ENCODE measurements at places on chromosomes 3 and 15.

DNA sequence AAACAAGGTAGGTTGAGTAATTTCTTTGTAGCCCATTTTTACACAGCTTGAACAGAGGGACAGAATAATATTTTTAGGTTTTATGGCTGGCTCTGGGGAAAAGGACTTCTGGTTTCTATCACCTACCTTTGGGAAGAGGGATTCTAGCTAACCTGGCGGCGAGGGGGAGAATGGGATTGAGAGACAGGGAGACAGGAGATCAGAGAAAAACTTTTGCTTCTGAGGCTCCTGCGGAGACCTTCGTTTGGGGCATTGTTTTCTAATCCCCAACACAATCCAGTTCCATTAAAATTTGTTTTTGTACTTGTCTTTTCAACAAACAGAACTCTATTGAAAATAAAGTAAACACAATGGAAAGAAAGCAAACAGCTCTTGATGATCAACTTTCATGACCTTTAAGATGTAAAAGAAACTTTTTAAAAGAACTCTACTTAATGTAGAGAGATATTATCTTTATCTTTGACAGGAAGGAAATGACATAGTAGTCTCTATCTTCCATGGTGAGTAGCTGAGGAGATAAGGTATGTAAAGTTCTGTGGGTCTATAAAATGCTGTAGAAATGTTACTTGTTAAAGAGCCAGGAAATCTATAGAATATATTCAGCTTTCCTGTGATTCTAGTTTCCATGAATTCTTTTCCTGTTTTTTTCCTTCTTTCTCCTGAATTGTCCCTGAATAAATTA lies 37.0 kb upstream of the P2RY1 start:
- DNase-seq, result no peak

GRCh38 chr3:46705751-46706552 lies 4.8 kb downstream of the TMIE start:
- DNase-seq, result peak; percentile 40

DNA sequence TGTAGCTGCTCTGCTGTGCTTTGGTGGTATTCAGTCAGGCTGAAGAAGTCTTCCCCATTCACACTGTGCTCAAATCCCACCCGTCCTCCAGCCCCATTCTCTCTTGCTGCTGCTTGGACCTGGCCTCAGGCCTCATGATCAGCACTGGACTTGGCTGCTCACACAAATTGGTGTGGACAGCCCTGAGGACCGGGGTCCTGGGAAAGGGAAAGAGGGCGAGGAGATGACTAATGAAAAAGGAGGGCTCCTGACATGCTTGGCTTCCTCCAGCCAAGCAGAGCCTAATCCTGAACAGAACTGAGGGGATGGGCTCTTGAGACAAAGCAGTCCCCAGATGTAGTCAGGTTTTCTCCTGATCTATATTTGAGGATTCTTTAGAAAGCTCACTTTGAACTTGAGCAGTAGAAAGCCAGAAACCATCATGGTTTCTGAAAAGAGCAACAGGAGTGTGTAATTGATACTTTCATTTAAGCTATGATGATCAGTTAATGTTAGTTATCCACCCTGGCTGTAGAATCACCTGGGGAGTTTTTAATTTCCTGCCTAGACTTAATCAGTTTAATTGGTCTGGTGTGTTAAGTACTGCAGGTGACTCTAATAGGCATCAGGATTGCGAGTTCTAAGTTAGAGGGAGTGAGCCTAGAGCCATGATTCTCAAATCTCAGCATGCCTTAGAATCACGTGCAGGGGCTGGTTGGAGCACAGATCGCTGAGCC lies 79.4 kb upstream of the THBS1 start:
- peak; percentile 35 for DNase-seq

- DNase-seq, result no peak
These were observed 210.6 kb downstream of the ARPP21 start for GRCh38 chr3:35849963-35850362.

DNA sequence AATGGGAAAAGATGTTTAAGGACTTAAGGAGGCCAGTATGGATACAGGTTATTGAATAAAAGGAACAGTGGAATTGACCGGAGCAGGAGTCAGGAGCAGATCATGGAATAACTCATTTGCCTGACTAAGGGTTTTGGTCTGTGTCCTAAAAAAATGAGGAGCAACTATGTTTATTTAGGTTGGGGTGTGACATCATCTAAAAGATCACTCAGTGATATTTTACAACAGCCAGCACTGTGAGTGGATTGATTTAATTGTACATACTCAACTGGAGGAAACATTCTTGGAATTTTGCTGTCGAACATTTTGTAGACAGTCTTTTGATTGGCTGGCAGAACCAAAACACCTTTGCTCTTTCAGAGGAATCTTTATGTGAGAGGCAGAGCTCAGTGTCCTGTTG lies 348.6 kb upstream of the CDIN1 start:
- DNase-seq, result peak; percentile 20

- DNase-seq, result peak; percentile 100
These were observed 223.4 kb upstream of the IL12A start for GRCh38 chr3:159765030-159765859.

GRCh38 chr3:178546079-178546478 lies 9.8 kb downstream of the KCNMB2 start:
- no peak for DNase-seq

GRCh38 chr3:73228437-73228836 lies 167.0 kb downstream of the EBLN2 start:
- no peak for DNase-seq

DNA sequence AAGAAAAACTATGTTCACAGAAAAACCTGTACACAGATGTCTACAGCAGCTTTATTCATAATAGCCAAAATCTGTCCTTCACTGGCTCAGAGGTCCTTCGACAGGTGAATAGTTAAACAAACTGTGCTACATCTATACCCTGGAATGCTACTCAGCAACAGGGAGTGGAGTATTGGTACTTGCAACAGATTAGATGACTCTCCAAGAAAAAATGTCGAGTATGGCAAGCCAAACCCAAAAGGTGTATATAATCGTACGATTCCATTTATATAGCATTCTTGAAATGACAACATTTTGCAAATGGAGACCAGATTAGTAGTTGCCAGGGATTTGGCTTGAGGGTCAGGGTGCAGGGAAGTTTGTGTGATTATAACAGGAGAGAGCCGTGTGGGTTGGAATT lies 22.4 kb upstream of the RGMA start:
- DNase-seq, result no peak

DNA sequence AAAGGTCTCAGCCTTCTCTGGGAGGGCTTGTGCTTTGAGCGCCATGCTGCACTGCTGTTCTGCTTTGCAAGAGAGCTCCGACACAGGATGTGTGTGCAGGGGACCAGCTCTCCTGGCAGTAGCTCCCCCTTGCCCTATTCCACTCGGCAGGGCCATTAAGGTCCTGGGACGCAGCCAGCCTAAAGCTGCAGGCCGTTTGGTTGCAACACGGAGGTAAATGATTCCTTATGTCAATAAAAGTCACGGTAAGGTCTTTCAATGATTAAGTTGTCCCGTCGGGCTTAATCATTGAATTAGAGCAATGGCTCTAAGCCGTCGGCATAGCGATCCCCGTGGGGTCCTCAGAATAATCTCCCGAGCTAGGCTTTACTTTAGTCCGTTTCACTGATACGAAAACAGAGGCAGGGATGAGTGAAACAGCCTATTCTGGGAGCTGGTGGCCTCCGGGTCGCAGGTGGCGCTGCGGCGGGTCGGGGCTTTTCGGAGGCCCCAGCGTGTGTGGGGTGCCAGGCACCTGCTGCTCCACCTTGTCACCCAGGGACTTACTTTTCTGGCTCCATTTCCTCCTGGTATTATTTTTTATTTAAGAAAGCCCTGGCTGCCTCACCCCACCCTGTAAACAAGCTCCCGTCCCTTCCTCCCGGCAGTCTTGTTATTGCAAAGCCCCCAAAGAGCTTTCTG lies 525.2 kb downstream of the OCA2 start:
- no peak for DNase-seq

- no peak for DNase-seq
These were observed 29.8 kb upstream of the PLXNA1 start for GRCh38 chr3:126952983-126953660.

GRCh38 chr15:78321041-78321570 lies 19.0 kb upstream of the CRABP1 start:
- no peak for DNase-seq

DNA sequence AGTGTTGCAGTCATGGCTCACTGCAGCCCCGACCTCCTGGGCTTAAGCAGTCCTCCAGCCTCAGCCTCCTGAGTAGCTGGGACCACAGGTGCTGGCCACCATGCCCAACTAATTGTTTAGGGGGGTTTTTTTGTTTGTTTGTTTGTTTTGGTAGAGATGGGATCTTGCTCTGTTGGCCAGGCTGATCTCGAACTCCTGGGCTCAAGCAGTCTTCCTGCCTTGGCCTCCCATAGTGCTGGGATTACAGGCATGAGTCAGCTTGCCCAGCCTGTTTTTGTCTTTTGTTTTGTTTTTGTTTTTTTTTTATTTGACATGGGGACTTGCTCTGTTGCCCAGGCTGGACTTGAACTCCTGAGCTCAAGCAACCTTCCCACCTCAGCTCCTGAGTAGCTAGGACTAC lies 17.4 kb downstream of the NDUFB5 start:
- no peak for DNase-seq

DNA sequence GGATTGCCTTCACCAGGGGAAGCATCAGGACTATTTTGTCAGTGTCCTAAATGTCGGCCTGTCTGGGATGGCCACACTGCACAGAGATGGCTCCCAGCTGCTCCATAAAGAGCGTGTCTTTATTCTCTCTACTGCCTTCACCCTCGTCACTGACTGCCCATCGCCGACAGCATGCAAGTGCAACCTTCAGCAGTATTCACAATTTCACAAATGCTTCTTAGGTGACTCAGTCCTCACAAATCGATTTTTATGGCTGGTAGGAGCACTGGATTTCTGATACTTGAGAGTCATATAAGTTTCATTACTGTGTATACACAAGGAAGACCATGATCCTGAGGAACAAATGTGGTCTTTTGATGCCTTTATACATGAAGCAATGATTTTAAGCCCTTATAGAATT lies 1.1 kb upstream of the SSUH2 start:
- DNase-seq, result no peak

GRCh38 chr3:132563420-132564069 lies 33.5 kb upstream of the ACKR4 start:
- no peak for DNase-seq

DNA sequence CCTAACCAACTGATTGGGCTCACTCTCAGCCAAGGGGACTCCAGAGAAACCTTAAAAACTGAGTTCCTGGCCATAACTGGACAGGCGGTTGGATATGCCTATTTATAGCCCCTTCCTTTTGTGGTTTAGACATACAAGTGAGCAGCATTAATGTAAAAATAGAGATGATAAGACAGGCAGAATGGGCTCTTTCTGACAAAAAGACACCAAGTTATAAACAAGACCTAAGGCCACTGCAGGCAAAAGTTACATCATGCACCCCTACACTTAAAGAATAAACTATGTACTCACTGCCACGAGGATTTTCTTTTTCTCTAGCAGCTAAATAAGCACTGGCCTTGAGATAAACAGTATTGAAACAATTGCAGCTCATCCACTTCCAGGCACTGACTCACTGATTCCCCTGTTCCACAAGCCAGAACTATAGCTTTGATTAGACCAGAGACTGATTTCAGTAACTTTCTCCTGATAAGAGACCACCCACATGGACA lies 30.1 kb downstream of the SUCNR1 start:
- DNase-seq, result peak; percentile 62

DNA sequence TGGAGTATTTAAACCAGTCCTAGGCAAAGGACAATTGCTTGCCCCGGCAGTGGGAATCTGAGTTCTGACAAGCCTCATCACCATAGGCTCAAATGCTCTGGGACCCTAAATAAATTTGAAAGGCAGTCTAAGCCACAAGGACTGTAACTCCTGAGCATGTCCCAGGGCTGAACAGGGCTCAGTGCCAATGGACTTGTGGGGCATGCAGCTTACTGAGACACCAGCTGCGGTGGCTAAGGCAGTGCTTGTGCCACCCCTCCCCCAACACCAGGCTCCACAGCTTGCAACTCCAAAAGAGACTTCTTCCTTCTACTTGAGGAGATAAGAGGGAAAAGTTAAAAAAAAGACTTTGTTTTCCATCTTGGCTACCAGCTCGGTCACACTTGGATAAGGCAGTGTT lies 289.7 kb upstream of the DCBLD2 start:
- no peak for DNase-seq
